Renal cortex interstitium (tissue), 15 donors: ENCODE measurements at places on chromosomes 4 and X. TPM values are rescaled to one million over a fixed set of nuclear protein-coding genes. Genes with fewer than 3 reads are reported as not detected.

DNA sequence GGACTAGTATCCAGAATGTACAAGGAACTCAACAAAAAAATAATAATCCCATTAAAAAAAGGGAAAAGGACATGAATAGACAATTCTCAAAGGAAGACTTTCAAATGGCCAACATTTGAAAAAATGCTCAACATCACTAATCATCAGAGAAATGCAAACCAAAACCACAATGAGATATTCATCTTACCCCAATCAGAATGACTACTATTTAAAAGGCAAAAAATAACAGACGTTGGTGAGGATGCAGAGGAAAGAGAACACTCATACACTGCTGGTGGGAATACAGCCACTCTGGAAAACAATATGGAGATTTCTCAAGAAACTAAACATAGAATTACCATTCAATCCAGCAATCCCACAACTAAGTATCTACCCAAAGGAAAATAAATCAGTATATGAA is 133.1 kb downstream of the KDR start:
- no peak for DNase-seq

- no peak for DNase-seq
Observed at GRCh38 chrX:11287505-11287904, 5.7 kb upstream of the AMELX start.

Gene AFAP1
- 32.7 TPM for polyA plus RNA-seq

Gene GNRHR
- 0.75 TPM for polyA plus RNA-seq

DNA sequence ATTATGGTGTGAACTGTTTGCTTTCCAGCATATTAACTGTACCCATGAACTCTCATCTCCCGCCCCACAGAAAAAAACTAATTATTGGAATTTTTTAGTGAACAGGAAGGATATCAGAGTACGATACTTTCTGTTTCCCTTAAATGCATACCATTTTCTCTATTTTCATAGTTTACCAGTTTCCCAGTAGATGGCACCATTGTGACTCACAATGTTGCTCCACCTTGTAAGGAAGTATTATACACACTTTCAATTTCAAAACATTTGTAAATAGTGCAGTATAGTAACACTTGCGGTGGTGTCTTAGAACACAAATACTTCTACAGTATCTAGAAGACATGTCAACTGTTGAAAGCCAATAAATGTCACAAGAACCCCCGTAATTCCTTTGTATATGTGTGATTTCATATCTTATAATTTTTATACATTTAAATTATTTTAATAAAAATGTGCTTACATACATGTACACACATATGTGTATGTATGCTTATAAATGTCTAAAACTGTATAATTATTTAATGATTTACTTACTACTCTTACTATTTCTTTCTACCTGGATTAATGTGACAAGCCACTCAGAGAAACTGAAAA is 167.3 kb downstream of the SLIT2 start:
- no peak for DNase-seq

Gene CDKL5
- 12.4 TPM for polyA plus RNA-seq

DNA sequence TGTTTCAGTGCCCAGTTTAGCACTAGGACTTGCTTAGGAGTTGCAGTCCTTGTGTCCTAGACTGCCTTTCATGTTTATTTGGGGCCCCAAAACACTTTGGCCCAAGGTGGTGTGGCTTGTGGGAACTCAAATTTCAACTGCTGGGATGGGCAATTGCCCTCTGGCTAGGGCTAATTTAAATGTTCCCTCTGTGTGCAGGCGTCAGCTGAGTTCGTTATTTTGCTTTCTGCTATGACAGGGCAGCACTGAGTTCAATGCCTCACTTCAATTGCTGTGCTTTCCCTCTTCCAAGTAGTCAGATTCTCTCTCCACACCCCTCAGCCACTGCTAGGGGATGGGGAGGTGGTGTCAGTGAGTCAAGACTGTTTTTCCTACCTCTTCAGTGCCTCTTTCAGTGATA is 51.1 kb downstream of the ITIH6 start:
- DNase-seq, result no peak

Gene DDIT4L
- 3.1 TPM for polyA plus RNA-seq

GRCh38 chrX:40663880-40664630 is 16.7 kb upstream of the CXorf38 start:
- DNase-seq, result no peak

DNA sequence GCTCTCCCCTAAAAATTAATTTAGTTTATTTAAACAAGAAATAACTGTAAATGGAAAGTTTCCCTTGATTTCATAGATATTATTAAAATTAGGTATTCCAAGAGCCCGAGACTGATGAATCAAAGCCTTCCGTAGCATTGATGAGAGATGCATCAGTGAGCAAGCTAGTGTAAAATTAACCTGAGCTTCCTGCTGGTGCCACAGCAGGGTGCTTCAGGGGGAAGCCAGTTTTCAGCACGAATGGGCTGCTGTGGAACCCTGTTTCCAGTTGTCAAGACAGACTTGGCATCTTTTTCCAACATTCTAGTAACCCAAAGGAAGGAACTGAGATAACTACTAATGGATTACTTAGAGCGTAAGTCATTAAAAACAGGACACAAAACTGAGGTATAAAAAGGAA is 221.7 kb downstream of the RBMX2 start:
- no peak for DNase-seq

Gene NUDT11
- 14.8 TPM for polyA plus RNA-seq

Gene ASB12
- 0.70 TPM for polyA plus RNA-seq

DNA sequence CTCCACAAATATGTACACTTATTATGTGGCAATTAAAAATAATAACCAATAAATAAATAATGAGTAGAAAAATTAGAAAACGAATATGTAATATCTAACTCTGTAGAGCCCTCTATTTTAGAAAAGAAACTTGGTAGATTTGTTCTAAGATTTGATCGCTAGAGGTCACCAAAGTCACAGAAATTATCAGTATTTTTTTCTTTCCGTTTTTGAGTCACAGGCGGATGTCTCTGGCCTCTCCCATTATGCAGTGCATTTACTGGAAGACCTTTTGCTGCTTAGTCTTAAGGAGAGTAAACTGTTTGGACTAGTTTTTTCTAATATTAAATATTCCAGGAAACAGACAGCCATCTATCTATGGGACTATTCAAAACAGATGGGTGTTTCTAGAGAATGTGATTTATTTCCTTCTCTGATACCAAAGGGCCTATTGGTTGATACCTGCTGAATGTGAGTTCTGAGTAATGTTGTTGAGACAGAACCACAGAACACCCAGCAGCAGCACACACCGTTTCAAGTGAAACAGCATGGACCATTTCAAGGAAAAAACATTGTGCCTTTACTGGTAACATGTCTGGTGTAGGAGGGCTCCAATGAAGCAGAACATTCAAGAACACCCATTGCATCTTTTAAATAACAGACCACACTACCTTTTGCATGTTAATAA is 34.0 kb upstream of the GYPA start:
- DNase-seq, result peak; percentile 24

- DNase-seq, result no peak
Observed at GRCh38 chrX:120512222-120512621, 43.1 kb upstream of the LAMP2 start.

Gene TCEAL5
- polyA plus RNA-seq, result 12.0 TPM

DNA sequence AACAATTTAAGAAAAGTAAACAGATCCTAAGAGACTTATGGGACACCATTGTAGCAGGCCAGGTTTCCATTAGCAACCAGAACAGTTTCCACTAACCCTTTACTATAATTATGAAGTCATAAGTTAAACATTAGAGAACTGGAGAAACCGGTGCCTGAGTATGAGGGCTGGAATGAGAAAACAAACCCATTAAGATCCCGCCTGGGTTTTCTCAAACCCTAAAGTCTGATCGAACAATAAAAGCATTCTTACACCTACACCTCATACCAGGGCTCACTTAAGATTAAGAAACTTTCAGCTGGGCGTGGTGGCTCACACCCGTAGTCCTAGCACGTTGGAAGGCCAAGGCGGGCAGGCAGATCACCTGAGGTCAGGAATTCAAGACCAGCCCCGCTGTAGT is 13.7 kb upstream of the DHX15 start:
- peak; percentile 37 for DNase-seq

DNA sequence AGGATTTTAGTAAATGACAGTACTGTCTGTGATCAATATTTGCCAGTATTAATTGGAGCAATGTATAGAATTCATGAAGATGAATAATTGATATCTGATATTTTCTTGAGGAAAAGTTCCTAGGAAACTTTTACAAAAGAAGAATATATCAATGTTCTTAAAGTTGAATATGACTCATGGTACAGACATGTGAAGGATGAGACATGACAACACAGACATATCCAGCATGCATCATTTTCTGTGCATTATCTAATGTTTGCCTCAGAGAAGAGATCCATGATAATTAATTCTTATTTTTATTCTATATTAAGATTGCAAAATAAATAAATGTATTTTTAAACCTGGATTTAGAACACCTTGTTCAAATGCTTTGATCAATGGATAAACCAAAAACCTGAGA is 452.9 kb upstream of the EPHA5 start:
- DNase-seq, result no peak

- DNase-seq, result no peak
Observed at GRCh38 chr4:117702353-117702752, 331.9 kb upstream of the NDST3 start.

DNA sequence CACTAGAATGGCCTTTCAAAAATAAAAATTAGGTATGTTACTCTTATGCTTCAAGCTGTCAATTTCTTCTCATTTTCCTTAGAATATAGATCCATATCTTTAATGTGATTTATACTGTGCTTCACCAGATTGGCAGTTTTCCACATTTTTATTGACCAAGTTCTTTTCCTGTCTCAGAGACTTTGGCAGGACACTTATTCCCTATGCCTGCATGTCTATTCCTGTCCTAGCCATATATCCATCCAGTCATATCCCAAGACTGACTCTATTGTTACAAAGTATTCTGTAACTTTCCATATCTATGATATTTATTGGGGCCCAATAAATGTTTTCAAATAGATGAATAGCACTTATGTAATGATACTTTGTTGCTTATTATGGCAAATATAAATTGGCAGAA is 450.7 kb downstream of the GASK1B start:
- no peak for DNase-seq

Gene ARHGAP36
- 0.09 TPM for polyA plus RNA-seq

GRCh38 chr4:60948008-60948407 is 252.1 kb upstream of the ADGRL3 start:
- DNase-seq, result no peak

GRCh38 chrX:67544281-67545035 is 637 bp downstream of the AR start:
- no peak for DNase-seq

DNA sequence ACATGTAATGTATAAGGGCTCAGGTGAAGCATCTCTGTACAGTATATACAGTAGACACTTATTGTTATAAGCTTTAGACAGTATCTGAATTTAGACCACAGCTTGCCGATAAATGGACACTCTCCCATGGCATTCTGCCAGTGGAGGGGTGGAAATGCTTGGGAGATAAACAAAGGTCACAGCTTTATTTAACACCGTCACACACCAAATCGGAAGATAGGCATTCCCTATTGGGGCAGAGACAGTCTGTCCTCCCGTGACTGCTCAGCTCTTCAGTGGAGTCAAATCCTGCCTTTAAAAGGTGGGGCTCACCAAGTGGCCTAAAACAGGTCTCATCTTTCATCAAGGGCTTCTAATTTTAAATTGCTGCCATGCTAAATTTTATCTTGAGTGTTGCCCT is 178.8 kb downstream of the CAMK2D start:
- no peak for DNase-seq

GRCh38 chrX:17375367-17375636 is 302 bp downstream of the NHS start:
- DNase-seq, result no peak

- no peak for DNase-seq
Observed at GRCh38 chr4:149975172-149975571, 103.1 kb upstream of the DCLK2 start.

DNA sequence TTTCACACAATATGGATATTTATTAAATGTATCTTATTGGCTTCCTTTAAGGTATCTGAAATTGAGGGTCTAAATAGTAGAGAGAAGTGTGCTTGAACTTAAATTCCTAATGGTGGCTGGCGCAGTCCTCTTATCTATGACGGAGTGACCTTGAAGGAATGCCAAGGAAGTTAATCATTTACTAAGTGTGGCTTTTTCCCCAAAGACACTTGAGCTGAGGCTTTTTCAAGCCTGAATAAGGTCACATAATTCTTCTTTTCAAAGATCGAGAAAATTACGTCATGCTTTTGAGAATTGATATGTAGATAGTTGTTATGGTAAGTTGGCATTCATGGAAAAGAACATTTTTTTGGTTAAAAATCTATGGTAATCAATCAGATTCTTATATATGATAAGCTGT is 11.7 kb upstream of the PRPS2 start:
- no peak for DNase-seq

DNA sequence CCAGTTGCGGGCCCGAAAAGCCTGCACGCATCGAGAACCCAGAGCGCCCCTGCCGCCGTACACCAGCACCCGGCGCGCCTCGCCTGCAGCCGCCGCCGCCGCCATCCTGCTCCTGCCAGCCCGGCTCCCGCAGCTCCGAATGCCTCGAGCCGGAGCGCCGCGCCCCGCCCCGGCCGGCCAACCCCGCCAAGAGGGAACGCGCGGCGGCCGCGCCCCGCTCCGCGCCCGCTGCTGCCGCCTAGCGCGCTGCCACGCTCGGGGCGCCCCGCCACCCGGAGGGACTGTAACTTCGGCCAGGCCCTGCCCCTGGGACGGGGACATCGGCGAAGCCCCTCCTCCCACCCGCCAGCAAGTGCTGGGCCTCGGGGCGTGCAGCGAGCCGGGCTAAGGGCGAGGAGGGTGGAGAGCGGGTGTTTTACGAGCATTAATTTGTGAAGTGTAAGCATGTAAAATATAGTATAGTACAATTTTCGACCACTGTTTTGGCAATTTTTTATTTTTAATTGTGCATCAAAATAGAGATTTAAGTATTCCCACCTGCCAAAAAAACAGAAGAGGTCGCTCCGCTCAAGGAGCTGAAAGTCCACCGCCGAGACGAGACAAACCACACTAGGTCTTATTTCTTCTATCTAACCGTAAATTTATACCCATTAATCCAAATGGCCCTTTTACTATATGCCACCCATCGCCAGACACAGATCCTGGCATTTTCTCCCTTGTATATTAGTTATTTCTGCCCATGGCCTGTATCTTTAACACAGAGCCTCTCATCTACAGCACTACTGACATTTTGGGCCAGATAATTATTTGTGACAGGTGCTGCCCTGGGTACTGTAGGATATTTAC is at the start of gene QDPR:
Gene QDPR (minus strand): TSS at position 141 of the 846 bp plus-strand sequence. CDS start 36 bp downstream, at position 105.
- peak; percentile 53 for DNase-seq

GRCh38 chr4:56405016-56405415 is 17.7 kb upstream of the AASDH start:
- DNase-seq, result no peak

Gene C4orf36
- polyA plus RNA-seq, result 1.2 TPM

DNA sequence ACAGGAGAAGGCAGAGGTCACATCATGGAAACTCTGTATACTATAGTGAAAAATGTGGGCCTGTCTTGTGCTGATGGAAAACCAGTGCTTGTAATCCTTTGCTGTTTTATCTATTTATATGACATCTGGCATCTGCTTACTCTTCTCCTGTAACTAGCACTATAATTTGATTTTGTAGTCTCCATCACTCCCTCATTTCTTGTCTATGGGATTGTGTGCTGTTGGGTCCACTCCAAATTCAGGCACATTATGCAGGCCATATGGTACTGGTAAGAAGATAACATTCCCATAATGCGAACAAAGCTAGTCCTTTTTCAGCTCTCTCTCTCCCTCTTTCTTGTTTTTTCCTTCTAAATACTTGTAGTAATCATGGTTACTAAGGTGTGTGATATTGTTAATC is 581.2 kb upstream of the IGFBP7 start:
- no peak for DNase-seq

Gene CACNA1F
- polyA plus RNA-seq, result 0.29 TPM
